ENCODE measurements at places on chromosomes 7 and 10. TPM values are rescaled to one million over a fixed set of nuclear protein-coding genes. Genes with fewer than 3 reads are reported as not detected.

DNA sequence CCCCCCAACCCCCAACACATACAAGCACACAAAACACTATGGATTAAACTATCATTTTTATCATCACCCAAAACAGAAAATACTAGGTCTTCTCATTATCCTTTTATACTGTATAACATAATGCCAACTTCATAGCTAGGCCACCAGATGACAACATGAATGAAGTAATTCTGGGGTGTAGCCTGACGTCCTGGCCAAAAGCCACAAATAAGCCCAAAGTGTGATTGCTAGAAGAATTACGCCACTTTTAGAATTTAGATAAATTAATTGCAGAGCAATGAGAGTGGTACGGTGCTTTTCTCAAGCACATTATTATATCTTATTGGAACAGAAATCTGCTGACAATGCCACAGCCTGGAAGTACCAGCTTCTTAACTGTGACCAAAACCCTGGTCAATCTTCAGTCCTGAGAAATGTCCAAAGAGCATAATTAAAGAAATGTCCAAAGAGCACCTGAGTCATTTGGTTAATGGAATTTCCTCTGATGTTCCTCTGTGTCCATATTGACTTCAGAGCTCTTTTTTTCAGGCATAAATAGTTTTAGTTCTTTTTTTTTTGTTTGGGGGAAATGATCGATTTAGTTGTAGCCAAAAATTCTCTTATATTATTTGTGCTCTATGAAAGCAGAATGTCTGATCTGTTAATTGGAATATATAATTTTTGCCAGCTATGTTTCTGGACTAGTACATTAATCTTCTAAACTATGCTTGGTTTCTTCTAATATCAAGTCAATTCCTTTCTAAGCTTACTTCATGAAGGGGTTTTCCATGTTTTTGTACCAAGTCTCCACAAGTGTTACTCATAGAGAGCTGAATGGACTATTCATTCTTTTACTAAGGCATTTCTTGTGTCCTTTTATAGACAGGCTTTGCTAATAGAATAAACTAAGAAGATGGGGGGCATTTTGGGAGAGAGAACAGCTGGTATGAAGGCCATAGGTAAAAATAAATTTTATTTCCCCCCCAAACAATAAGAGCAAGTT lies 233.4 kb upstream of the SLC26A5 start:
- H3K27me3 ChIP-seq: no peaks in the 10 kb centered on the region
- no peak overlapping the region for H3K4me3 ChIP-seq
- no peak for DNase-seq
- H3K27ac ChIP-seq: no peak overlapping the region
- H3K36me3 ChIP-seq: no peaks in the 10 kb centered on the region

DNA sequence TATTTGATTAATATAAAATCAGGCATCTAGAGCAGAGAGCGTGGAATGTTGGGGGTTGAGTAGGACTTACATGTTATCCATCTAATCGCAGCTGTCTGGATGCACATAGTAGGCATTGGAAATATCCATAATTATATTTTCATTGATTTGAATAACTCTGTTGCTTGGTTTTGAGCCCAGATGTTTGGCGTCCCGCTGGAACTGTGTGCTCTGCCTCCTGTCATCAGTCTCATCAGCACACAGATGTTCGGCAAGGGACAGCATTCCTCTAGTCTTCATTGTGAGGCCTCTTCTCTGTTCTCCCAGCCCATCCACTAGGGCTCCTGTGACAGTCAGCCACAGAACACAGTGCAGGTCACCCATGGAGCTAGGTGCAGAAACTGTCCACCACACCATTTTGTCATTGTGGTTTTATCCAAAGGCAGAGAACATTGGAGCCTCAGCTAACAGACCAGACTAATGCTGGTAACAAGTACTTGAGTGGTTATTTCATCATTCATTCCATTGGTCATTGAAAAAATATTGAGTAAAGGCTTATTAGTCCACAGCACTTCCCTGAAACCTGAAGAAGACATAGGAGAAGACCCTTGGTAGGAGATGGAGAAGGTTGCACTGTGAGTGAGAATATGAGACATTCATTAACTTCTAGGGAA lies 927.4 kb downstream of the LRMDA start:
- no peak overlapping the region for H3K4me3 ChIP-seq
- no peaks in the 10 kb centered on the region for H3K36me3 ChIP-seq
- H3K4me1 ChIP-seq: no peaks in the 10 kb centered on the region

The FGFR2 gene
- 20.2 TPM for polyA plus RNA-seq

DNA sequence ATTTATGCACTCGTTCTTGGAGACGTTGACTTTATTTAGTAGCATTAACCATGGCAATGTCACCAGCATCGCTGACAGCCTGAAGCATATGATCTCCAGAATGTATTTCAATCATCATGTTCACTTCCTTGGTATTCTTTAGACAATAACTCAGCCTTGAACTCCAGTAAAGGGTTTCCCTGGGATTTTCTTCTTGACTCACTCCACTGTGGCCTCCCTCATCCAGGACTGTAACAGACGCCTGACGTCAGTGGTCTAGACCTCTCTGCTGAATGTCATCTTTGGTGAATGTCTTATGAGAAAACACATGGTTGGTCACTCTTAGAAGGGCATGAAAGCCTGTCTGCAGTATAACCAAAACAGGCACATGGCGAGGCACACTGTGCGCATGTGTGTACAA lies 64.4 kb downstream of the EGFR start:
- DNase-seq: no peak
- no peak overlapping the region for H3K27ac ChIP-seq
- H3K36me3 ChIP-seq: no peaks in the 10 kb centered on the region
- H3K4me3 ChIP-seq: no peak overlapping the region
- H3K4me1 ChIP-seq: peaks cover 14% of the 10 kb centered on the region

The NANOS1 gene
- 4.5 TPM for polyA plus RNA-seq

GRCh38 chr7:32020551-32021159 lies 49.6 kb downstream of the PDE1C start:
- no peak for DNase-seq
- no peaks in the 10 kb centered on the region for H3K27me3 ChIP-seq
- no peaks in the 10 kb centered on the region for H3K36me3 ChIP-seq
- H3K4me1 ChIP-seq: no peaks in the 10 kb centered on the region

DNA sequence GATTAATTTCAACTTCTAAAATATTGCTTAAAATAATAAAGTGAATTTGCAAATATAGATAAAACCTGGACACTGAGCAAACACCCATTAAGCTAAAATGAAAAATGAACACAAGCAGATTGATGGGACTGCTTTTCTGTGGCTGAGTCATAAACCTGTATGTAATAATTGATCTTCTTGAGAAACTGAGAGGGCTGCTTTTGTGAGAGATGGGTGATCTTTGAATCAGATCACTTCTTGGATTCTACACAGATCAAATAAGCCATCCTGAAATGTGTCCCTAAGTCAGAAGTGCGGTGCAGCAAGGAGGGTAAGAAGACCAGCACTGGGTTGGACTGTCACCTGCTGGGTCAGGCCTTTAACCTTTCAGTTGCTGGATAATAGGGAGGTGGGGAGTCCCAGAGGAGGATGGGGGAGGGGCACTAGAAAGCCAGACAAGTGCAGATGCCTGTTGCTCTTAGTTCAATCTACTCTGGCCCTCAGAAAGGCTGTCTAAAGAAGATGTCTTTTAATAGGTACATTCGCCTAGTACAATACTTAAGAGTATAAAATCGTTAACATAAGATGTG lies 178.2 kb upstream of the NAMPT start:
- DNase-seq: no peak
- H3K36me3 ChIP-seq: no peaks in the 10 kb centered on the region
- H3K27me3 ChIP-seq: no peaks in the 10 kb centered on the region
- no peak overlapping the region for H3K27ac ChIP-seq

The SPDYE2 gene
- not detected for polyA plus RNA-seq

GRCh38 chr10:54708021-54708420 lies 93.0 kb downstream of the PCDH15 start:
- DNase-seq: no peak
- H3K27me3 ChIP-seq: no peaks in the 10 kb centered on the region
- no peaks in the 10 kb centered on the region for H3K36me3 ChIP-seq

- no peaks in the 10 kb centered on the region for H3K4me1 ChIP-seq
- no peaks in the 10 kb centered on the region for H3K27me3 ChIP-seq
- H3K4me3 ChIP-seq: no peak overlapping the region
- no peak overlapping the region for H3K27ac ChIP-seq
- no peaks in the 10 kb centered on the region for H3K36me3 ChIP-seq
- no peak for DNase-seq
Observed at GRCh38 chr7:69612981-69613380, 14.7 kb downstream of the AUTS2 start.

The ZNF862 gene
- 5.7 TPM for polyA plus RNA-seq

DNA sequence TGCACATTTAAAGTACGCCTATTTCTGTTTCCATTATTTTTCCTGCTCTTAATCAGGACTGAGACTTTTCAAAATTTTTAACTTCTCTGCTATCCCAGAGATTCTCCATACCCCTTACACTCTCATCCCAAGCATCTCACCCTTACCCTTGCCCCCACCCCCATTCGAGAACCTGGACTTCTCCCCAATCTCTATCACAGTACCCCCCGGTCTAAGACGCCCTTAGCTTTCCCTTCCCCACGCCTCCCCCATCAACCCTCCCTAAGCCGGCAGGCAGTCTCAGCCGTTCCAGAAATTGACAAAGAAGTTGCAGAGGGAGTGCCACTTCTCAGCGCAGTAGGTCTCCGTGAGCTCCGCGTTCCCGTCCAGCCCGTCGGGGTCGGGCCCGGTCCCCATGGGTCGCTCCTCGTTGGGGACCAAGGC lies 1.4 kb downstream of the FGFBP3 start:
- H3K27ac ChIP-seq: peak overlapping the region; percentile 34
- no peaks in the 10 kb centered on the region for H3K27me3 ChIP-seq
- peak overlapping the region; percentile 96 for H3K4me3 ChIP-seq

The PPA1 gene
- 168 TPM for polyA plus RNA-seq

The CCDC3 gene
- polyA plus RNA-seq: 9.7 TPM

The BTRC gene
- 6.7 TPM for polyA plus RNA-seq

GRCh38 chr10:116221053-116221452 lies 52.0 kb downstream of the GFRA1 start:
- peaks cover 6% of the 10 kb centered on the region for H3K4me1 ChIP-seq
- no peak for DNase-seq
- H3K4me3 ChIP-seq: no peak overlapping the region
- H3K27me3 ChIP-seq: no peaks in the 10 kb centered on the region
- no peaks in the 10 kb centered on the region for H3K36me3 ChIP-seq

GRCh38 chr10:34861293-34862021 lies 46.4 kb upstream of the PARD3 start:
- no peak overlapping the region for H3K27ac ChIP-seq
- H3K4me1 ChIP-seq: peaks cover 7% of the 10 kb centered on the region
- H3K4me3 ChIP-seq: no peak overlapping the region
- no peaks in the 10 kb centered on the region for H3K36me3 ChIP-seq
- DNase-seq: peak; percentile 51

The ADCY1 gene
- 2.9 TPM for polyA plus RNA-seq

The ACTL6B gene
- not detected for polyA plus RNA-seq

GRCh38 chr7:150323682-150324372 lies 482 bp upstream of the ACTR3C start:
- H3K27me3 ChIP-seq: no peaks in the 10 kb centered on the region
- peaks cover 15% of the 10 kb centered on the region for H3K36me3 ChIP-seq
- peak overlapping the region; percentile 90 for H3K27ac ChIP-seq
- DNase-seq: peak; percentile 67

- no peaks in the 10 kb centered on the region for H3K27me3 ChIP-seq
- no peak overlapping the region for H3K4me3 ChIP-seq
- H3K4me1 ChIP-seq: no peaks in the 10 kb centered on the region
- H3K27ac ChIP-seq: no peak overlapping the region
- H3K36me3 ChIP-seq: no peaks in the 10 kb centered on the region
Observed at GRCh38 chr10:79316671-79317431, 30.4 kb upstream of the PPIF start.

- peaks cover 9% of the 10 kb centered on the region for H3K4me1 ChIP-seq
- no peaks in the 10 kb centered on the region for H3K27me3 ChIP-seq
- H3K36me3 ChIP-seq: no peaks in the 10 kb centered on the region
- DNase-seq: no peak
Observed at GRCh38 chr10:97723001-97723400, 9.5 kb downstream of the MARVELD1 start.

The RAMP3 gene
- 168 TPM for polyA plus RNA-seq

The SPDYE2B gene
- not detected for polyA plus RNA-seq

The KCNMA1 gene
- 4.2 TPM for polyA plus RNA-seq

DNA sequence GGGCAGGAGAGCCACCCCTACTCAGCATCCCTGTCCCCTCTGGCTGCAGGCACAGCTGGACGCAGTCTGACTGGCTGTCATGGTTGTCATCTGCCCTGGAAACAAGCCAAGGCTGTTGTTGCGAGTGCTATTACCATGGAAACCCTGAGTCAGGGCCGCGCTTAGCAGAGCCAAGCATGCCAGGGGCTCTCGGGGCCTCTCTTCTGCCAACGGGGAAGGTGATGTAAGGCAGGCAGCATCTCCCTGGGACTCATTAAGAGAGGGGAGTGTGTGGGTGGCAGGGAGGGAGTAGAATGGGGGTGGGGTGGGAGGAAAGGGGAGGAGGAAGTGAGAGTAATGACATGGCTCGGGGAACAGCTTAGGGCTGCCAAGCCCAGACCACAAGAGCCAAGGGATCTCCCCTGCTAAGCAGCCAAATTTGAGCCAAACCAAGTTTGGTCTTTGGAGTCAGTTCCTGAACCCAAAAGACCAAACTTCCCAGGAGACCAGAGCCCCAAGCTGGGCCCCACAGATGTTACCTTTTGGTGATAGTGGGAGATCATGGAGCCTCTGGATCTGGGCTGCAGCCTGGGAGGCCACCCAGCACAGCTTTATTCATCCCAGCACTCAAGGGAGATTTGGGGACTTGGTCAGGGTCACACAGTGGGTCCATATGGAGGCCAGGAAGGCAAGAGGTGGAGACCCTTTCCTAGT lies 67.6 kb downstream of the TMEM130 start:
- no peak overlapping the region for H3K4me3 ChIP-seq
- DNase-seq: peak; percentile 93
- H3K36me3 ChIP-seq: no peaks in the 10 kb centered on the region
- no peaks in the 10 kb centered on the region for H3K27me3 ChIP-seq

GRCh38 chr7:157977717-157978496 lies 609.7 kb downstream of the PTPRN2 start:
- no peaks in the 10 kb centered on the region for H3K27me3 ChIP-seq
- H3K27ac ChIP-seq: no peak overlapping the region
- no peak for DNase-seq
- no peak overlapping the region for H3K4me3 ChIP-seq
- no peaks in the 10 kb centered on the region for H3K36me3 ChIP-seq

- H3K27ac ChIP-seq: no peak overlapping the region
- H3K36me3 ChIP-seq: no peaks in the 10 kb centered on the region
- peaks cover 11% of the 10 kb centered on the region for H3K27me3 ChIP-seq
- DNase-seq: no peak
Observed at GRCh38 chr10:123579675-123580074, 86.5 kb upstream of the GPR26 start.

GRCh38 chr7:105972276-105972675 lies 9.2 kb downstream of the CDHR3 start:
- DNase-seq: no peak
- no peaks in the 10 kb centered on the region for H3K36me3 ChIP-seq
- H3K4me1 ChIP-seq: no peaks in the 10 kb centered on the region
- H3K4me3 ChIP-seq: no peak overlapping the region

The ZP3 gene
- 2.8 TPM for polyA plus RNA-seq

The RHOBTB1 gene
- 34.5 TPM for polyA plus RNA-seq
